Activated T-helper 1 cell treated with anti-CD3 and anti-CD28 coated beads, Interleukin-2, amount 50 U/mL, for 16 hours (primary cell): ENCODE measurements at places on chromosomes 12 and 14.

GRCh38 chr14:91284146-91284790, 39.8 kb upstream of the GPR68 start:
- DNase-seq = no peak

GRCh38 chr12:121774968-121775474, 18.5 kb downstream of the RHOF start:
- DNase-seq = no peak

- DNase-seq = no peak
These were observed 763.0 kb downstream of the NRXN3 start for GRCh38 chr14:78933166-78933565.

- no peak for DNase-seq
These were observed 141.3 kb downstream of the TSPAN9 start for GRCh38 chr12:3218228-3219171.

GRCh38 chr12:76501390-76501789, 58.2 kb downstream of the OSBPL8 start:
- DNase-seq = no peak

DNA sequence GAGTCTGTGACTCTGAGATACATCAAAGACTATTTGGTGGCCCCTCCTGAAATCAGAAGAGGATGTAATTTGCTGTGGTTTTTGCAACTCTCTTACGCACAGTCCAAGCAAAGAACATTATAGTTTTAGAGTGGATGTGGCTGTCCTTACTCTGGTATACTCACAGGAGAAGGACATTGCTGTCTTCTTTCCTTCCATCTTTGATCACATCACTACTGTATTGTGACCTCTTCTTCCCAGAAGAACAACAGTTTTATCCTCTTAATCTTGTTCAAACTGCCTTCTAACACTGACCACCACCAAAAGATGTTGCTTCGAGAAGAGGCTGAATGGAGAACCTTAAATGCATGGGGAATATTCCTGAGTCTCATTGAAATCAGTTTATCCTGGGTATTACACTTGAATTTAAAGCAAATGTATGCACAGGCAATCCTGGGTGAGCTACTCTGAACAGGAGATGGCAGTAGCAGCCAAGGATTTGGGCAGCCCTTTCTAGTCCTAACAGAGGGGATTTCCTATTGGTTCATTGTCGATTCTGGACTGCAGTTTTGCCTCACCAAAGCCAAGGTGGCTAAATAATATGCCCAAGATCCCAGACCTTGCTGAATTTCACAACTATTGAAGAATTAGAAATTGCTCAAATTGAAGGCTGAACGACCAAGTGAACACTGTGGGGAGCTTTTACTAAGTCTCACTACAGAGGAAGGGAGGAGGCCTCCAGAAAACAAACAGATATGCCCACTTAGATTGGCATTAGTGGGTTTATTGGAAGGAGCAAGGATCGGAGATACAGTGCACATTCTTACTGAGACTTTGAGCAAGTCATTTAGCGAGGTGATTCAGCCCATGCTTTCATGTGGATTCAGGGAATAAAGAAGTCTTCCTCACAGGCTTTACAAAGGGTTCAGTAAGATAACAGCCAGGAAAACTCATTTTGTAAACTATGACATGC, 282.8 kb downstream of the PAWR start:
- DNase-seq = no peak

DNA sequence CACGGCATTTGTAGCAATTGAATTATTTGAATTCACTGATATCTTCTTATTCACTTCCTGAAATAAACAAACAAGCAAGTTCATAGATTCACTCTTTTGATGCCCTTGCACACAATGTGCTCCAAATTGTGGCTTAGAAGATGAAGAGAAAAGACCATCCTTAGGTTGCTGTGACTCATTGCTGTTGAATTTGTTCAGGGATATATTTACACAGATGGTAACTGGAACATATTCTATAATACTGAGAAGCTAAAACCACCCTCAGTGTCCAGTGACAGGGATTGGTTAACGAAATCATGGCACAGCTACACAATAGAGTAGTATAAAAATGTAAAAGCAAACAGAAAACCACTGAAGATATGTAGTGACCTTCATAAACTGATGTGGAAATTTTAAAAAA, 3.1 kb downstream of the PRB4 start:
- DNase-seq = no peak

- no peak for DNase-seq
These were observed 125.4 kb downstream of the SAMD4A start for GRCh38 chr14:54692284-54692772.

- DNase-seq = no peak
These were observed 196.2 kb upstream of the NUDT4 start for GRCh38 chr12:93181409-93181965.

- DNase-seq = no peak
These were observed 37.4 kb downstream of the SPTLC2 start for GRCh38 chr14:77579065-77579464.

- no peak for DNase-seq
These were observed 1.2 kb downstream of the UNC119B start for GRCh38 chr12:120711411-120711810.

GRCh38 chr12:32567296-32567674, 111.8 kb upstream of the DNM1L start:
- no peak for DNase-seq

- DNase-seq = peak; percentile 59
These were observed 6.4 kb upstream of the ZNF385A start for GRCh38 chr12:54390668-54391551.

GRCh38 chr12:20183563-20183962, 184.8 kb upstream of the PDE3A start:
- no peak for DNase-seq

DNA sequence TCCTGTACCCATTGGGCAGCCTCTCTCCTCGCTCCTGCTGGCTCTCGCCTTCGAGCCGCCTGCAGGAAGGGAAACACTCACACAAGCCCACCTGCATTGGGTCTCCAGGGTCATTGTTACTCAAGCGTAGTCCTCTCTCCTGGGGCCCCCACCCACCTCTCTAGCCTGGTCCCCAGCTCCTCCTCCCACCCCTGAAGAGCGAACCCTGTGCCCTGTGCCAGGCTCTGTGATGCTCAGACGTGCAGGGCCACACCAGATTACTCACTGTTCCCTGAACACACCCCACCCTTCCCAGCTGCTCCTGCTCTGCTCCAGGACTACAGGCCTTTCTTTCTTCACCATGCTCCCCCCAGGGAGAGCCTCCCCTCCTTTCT, 88.1 kb downstream of the NINJ2 start:
- DNase-seq = no peak

GRCh38 chr14:84535484-84535883, 994.5 kb upstream of the FLRT2 start:
- DNase-seq = no peak

DNA sequence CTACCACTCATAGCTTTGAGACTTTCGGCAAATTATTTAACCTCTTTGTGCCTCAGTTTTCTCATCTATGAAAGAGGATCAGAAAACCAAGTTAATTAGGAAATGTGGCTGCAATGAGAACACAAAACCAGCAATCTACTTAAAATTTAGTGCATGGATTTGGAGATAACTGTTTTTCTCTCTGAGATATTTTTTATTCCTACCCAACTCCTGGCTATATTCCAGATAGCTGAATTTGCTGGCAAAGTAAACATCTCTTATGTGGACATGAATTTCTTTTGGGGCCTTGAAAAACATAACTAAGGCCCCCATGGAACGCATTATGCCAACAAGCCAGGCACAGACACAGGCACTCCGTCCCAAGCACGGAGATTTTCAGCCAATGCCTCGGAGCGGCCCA, 53.4 kb upstream of the FOXN3 start:
- DNase-seq = no peak

DNA sequence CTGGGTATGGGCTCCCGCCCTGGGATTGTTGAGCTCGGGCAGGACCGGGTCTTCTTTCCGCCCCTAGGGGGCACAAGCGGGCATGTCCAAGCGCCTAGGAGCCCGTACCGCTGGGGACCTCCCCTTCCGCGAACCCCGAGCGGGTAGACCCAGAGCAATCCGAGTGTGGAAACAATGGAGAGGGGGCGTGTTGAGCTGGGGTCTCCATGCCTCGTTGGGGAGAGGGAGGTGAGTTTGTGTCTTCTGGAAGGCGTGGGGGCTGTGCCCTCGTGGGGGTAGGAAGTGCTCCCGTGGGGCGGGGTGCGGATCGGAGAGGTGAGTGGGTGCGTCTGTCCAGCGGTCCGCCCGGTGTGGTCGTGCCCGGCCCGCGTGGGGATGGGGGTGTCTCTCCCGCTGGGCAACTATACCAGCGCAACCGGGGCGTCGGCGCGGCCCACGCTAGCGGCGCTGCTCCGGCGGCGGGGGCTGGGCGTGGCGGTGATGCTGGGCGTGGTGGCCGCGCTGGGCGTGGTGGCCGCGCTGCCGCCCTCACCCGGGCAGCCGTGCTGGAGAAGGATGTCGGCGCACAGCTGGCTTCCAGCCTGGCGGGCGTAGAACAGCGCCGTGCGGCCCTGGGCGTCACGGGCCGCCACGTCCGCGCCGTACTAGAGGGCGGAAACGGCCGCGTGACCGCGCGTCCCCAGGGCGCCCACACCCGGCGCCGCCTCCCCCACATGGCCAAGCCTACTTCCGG, 12.2 kb downstream of the AGAP2 start:
- no peak for DNase-seq

- DNase-seq = no peak
These were observed 26.8 kb upstream of the BMAL2 start for GRCh38 chr12:27305673-27306456.

DNA sequence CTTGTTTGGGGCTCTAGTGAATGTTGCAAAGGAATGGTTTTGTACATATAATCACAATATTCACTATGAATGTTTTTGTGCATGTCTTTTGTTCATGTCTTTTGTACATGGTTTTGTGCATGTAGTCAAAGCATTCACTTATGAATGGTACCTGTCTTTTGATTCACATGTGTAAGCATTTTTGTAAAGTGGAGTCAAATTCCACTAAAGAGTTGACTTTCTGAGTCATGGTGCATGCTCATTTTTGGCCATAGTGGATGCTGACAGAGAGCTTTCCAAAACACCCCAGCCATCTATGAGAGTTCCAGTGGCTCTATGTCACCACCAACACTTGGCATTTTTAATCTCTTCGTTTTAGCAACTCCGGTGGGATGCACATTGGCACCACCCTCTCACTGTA, 1185.9 kb upstream of the TMEM132C start:
- DNase-seq = no peak

- DNase-seq = no peak
These were observed 98.9 kb upstream of the EGLN3 start for GRCh38 chr14:34049790-34050189.

GRCh38 chr14:102314242-102315011, 5.1 kb upstream of the ZNF839 start:
- DNase-seq = peak; percentile 71

GRCh38 chr14:22438742-22439141, 150.3 kb downstream of the DAD1 start:
- no peak for DNase-seq

DNA sequence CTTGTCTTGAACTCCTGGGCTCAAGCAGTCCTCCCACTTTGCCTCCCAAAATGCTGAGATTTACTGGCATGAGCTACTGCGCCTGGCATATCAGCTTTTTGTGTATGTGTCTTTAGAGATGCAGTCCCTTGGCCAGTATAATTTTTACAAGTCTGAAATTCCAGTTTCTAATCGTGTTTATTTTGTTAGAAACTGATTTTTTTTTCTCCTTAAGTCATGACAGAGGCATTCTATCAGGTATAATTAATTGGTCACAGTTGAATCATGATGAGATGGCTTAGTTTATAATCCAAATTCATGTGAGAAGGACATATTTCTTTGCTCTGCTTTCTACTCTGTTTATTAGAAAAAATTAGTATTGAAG, 98.9 kb downstream of the PCNX1 start:
- DNase-seq = no peak

DNA sequence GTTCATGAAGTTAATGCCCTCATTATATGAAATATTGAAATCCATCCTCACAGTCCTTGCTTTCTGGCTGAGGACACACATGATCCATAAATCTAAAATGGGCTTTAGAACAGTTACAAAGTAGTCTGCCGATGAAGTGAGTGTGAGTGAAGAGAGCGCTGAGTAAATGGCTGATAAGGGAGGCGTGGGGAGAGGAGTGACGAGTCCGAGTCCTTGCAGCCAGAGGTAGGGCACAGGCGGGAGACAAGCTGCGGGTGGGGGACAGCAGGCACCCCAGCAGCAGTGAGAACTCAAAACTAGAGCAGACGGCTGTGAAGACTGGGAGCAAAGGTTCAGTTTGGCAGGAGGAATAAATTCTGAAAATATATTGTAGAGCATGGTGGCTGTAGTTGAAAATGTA, 140.1 kb upstream of the ATP2B1 start:
- no peak for DNase-seq
